ENCODE measurements at places on chromosomes 1 and 21. TPM values are rescaled to one million over a fixed set of nuclear protein-coding genes. Genes with fewer than 3 reads are reported as not detected.

The MTARC1 gene
- 0.19 TPM for polyA plus RNA-seq

The FHL3 gene
- polyA plus RNA-seq, result 1.9 TPM

GRCh38 chr21:34307991-34308532, 55.7 kb upstream of the KCNE2 start:
- no peak for DNase-seq

DNA sequence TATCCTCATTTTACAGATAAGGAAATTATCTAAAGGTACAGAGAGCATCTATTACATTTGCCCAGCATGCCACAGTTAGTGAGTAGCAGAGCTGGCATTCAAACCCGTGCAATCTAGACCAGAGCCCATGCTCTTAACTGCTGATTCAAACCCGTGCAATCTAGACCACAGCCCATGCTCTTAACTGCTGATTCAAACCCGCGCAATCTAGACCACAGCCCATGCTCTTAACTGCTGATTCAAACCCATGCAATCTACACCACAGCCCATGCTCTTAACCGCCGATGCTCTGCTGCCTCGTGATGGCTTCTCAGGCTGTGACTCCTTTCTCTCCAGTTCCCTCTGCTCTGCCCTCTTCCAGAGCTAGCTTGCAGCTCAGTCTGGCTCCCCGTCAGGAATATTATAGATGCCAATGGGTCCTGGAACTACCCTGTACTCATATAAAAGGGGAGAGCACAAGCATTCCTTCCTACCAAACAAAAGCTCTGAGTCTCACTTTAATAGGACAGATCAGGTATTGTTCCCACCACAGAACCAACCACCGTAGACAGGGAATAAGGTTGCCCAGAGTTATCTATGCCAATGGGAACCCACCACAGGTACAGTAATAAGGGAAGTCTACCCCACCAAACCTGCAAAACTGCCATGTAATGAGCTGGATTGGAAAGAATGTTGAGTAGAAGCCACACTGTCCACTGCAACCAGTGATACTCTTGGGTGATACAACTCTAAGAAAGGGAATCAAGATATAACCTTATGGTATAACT, 78.4 kb downstream of the SMYD3 start:
- no peak for DNase-seq

DNA sequence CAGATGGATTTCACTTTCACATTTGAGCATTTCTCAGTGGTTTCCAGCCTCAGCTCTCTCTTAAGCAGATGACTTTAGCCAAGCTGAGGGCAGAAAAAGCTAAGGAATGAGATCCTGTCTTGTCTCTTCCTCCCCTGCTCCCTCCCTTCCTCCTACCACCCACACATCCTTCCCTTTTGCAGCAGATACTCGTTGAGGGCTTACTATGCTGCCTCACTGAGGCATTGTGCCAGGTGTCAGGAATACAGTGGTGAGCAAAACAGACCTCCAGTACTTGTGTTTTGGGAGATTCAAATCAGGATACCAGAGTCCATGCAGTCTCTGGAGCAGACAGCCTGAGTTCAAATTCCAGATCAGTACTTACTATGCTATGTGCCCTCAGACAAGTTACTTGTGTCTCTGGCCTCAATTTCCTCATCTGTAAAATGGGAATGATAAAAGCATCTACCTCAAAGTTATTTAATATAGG, 43.2 kb downstream of the KIF26B start:
- no peak for DNase-seq

DNA sequence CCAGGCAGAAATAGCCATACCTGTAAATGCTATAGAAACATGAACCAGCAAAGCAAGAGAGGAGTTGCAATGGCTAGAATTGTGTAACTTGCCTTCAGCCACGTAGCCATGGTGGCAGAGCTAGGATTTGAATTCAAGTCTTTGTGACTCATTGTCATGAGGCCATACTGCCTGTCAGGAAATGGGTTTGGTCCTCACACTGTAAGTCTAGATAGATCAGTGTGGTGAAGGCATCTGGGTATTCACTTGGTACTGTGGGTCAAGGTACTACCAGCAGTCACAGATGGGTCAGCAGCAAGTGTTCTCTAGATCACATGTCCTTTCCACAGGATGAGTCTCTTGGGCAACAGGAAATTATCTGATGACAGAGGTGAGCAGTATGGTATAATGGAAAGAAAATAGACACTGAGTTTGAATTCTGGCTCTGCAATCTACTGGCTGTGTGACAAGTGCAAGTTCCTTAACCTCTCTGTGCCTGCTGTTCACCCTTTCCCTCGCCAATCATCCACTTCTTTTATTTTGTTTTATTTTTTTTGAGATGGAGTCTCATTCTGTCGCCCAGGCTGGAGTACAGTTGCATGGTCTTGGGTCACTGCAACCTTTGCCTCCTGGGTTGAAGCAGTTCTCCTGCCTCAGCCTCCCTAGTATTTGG, 36.9 kb downstream of the FGGY start:
- no peak for DNase-seq

DNA sequence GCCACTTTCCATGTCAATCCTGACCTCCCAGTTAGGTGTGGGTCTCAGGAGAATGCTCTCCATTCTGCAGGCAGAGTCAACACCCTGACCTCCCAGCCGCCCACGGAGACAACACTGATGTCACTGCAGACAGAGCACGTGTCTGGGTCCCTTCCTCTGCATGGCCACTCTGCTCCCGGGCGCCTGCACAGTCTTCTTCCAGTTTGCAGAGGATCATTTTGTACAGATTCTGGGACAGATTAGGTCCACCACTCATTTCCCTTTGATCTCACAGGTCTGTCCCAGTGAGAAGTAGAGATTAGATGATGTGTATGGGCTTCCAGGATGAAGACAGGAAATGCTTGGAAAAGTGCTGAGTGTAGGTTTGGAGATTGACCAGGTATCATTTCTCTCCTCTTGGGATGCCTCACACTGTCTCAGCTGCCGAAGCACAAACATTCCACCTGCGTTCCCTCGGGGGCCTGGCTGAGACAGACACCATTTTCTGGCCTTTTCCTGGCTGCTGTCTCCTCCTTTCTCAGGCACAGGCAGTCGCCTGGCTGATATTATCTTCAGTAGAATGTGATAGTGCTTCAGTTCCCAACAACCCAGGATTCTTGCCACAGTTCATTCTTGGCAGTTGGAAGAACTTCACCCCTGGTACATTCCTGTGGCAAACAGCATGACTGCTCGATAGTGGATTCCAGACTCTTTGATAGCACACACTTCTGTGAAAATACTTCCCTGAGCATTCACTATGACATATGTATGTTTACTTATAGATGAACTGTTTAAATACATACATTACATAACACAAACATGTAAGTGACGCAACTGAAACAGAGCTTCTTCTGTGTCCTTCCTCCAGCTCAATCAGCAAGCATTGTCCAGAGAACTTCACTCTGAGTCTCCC, 7.9 kb downstream of the MYBPHL start:
- DNase-seq, result no peak

- DNase-seq, result no peak
These were observed 79.8 kb upstream of the RALGPS2 start for GRCh38 chr1:178645157-178645807.

DNA sequence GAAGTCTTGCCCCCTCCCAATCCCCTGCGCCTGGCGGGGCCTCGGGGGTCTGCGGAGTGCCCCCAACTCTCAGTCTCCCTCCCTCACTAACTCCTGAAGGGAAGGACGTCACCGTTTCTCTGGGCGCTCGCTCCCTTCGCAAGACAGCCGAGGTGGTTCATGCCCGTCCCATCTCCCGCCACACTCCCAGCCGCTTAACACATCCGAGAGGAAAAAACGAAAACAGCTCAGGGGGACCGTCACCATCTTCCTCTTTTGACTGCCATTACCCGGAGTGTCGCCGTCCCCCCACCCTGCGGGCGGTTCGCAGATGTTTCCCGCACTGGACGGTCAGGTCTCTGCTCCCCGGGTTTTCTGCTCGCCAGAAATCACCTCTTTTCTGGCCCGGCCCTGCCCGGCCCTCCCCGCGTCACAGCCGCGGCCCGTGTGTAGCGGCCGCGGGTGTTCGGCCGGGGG, 532 bp downstream of the ERO1B start:
- DNase-seq, result peak; percentile 45

DNA sequence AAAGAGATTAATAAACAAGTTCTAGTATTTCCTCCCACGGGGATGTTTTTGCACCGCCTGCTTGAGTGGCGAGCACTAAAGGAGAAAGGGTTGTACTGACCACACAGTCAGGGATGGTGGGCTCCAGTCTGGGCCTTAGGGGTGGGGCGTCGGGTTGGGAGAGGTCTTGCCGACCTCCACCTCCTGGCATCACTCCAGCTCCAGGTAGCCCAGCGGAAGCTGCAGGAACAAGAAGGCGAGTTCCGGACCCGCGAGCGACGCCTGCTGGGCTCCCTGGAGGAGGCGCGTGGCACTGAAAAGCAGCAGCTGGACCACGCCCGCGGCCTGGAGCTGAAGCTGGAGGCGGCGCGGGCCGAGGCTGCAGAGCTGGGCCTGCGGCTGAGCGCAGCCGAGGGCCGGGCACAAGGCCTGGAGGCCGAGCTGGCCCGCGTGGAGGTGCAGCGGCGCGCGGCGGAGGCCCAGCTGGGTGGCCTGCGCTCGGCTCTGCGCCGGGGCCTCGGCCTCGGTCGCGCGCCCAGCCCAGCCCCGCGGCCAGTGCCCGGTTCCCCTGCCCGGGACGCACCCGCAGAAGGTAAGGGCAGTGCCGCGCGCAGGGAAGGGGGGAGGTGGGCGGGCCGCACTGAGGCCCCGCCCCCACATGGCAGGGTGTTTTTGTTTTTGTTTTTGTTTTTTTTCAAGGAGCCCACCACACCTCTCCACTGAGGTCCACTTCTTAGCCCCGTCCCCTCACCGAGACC, 19.7 kb downstream of the MFAP2 start:
- DNase-seq, result peak; percentile 58
